ENCODE measurements at places on chromosomes 6 and 20. TPM values are rescaled to one million over a fixed set of nuclear protein-coding genes. Genes with fewer than 3 reads are reported as not detected.

The NNAT gene
- 367 TPM for total RNA-seq

The ADGRF1 gene
- not detected for total RNA-seq

The ARG1 gene
- 0.41 TPM for total RNA-seq

The OLIG3 gene
- not detected for total RNA-seq

The LY6G6D gene
- not detected for total RNA-seq

The FERMT1 gene
- 1.2 TPM for total RNA-seq

The ENPP5 gene
- total RNA-seq, result 5.3 TPM

The KCNQ2 gene
- 159 TPM for total RNA-seq

The PERP gene
- total RNA-seq, result 1.6 TPM

The EYS gene
- total RNA-seq, result 2.0 TPM

The INSM1 gene
- total RNA-seq, result 8.6 TPM

The BHLHE23 gene
- total RNA-seq, result not detected
